ENCODE measurements at places on chromosomes 5 and 9. TPM values are rescaled to one million over a fixed set of nuclear protein-coding genes. Genes with fewer than 3 reads are reported as not detected.

Gene S1PR3
- 92.2 TPM for total RNA-seq

Gene NR6A1
- 0.39 TPM for total RNA-seq

Gene GBGT1
- total RNA-seq = 1.8 TPM

Gene C9orf72
- 7.0 TPM for total RNA-seq

Gene IL9
- not detected for total RNA-seq

Gene SLC45A2
- 0.20 TPM for total RNA-seq

Gene FOXD4L5
- not detected for total RNA-seq

Gene OLFM1
- 6.5 TPM for total RNA-seq

Gene AK8
- 0.73 TPM for total RNA-seq

Gene PAEP
- total RNA-seq = not detected

Gene MAN2A1
- 43.0 TPM for total RNA-seq

Gene ANKRD20A1
- not detected for total RNA-seq

Gene LEAP2
- 0.37 TPM for total RNA-seq

Gene NIPAL4
- not detected for total RNA-seq

Gene CATSPER3
- under 0.01 TPM for total RNA-seq

Gene SHISAL2B
- not detected for total RNA-seq

Gene EGFLAM
- total RNA-seq = 18.2 TPM

Gene PCDH1
- not detected for total RNA-seq

Gene BTNL9
- not detected for total RNA-seq

Gene RETREG1
- total RNA-seq = 2.7 TPM

Gene BTNL3
- not detected for total RNA-seq

Gene NADK2
- total RNA-seq = 19.1 TPM

Gene FOXD4L4
- total RNA-seq = not detected

Gene SAXO1
- total RNA-seq = not detected

Gene GABRA6
- total RNA-seq = not detected

Gene SERF1A
- 4.4 TPM for total RNA-seq

Gene NEUROG1
- total RNA-seq = not detected

Gene CDHR2
- total RNA-seq = not detected

Gene FAM53C
- total RNA-seq = 33.2 TPM

Gene CCDC187
- total RNA-seq = under 0.01 TPM

Gene CARTPT
- total RNA-seq = not detected

Gene ZNF883
- total RNA-seq = 2.0 TPM

Gene ENC1
- 8.1 TPM for total RNA-seq

Gene FBLL1
- total RNA-seq = under 0.01 TPM

Gene MYO10
- total RNA-seq = 4.5 TPM

Gene FAM153A
- not detected for total RNA-seq

Gene IFNE
- 10.6 TPM for total RNA-seq

Gene FAT2
- under 0.01 TPM for total RNA-seq

Gene JAKMIP2
- 1.1 TPM for total RNA-seq
